ENCODE measurements at places on chromosomes 5 and 9. TPM values are rescaled to one million over a fixed set of nuclear protein-coding genes. Genes with fewer than 3 reads are reported as not detected.

DNA sequence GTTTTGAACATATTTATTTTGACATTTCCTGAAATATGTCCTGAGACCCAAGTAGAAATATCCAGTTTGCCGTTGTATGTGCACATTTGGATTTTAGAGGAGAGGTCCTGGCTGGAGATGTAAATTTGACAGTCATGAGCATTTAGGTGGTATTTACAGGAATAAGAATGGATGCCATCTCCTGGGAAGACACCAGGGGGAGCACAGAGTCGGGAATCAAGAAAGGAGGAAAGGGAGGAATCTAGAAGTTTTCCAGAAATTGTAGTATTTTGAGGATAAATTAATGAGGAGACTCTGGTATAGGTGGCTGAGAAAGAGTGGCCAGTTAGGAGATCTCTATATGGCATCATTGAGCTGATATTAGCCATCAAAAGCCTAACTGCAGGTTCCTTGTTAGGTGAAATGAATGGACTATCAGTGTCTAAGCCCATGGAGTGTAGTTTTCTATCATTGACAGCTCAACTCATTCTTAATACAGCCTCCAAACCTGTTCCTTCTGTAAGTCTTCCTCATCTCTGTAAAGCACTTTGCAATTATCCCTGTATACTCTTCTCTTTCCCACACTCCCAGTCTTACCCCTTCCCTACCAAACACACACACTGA, 7.2 kb downstream of the GAPT start:
- peak; percentile 45 for DNase-seq

Gene BNC2
- total RNA-seq, result 19.3 TPM

DNA sequence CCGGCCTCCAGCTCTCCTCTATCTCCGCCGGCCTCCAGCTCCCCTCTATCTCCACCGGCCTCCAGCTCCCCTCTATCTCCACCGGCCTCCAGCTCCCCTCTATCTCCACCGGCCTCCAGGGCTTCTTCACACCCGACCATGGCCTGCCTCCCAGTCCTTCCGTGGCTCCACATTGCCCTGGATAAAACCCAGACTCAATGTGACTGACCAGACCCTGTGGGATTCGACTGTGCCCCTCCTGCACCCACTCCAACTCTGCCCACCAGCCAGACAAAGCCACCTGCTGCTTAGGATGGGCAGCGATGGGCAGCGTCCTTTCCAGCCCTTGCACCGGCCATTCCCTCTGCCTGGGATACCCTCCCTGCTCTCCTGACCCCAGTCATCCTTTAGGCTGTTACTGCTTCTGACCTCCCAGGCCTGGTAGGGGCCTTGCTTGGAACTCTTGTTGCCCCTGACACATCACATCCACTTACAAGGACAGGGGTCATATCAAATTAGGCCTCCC, 30.5 kb upstream of the RXRA start:
- DNase-seq, result no peak

GRCh38 chr5:147985608-147986007, 78.2 kb upstream of the SPINK5 start:
- peak; percentile 11 for DNase-seq

DNA sequence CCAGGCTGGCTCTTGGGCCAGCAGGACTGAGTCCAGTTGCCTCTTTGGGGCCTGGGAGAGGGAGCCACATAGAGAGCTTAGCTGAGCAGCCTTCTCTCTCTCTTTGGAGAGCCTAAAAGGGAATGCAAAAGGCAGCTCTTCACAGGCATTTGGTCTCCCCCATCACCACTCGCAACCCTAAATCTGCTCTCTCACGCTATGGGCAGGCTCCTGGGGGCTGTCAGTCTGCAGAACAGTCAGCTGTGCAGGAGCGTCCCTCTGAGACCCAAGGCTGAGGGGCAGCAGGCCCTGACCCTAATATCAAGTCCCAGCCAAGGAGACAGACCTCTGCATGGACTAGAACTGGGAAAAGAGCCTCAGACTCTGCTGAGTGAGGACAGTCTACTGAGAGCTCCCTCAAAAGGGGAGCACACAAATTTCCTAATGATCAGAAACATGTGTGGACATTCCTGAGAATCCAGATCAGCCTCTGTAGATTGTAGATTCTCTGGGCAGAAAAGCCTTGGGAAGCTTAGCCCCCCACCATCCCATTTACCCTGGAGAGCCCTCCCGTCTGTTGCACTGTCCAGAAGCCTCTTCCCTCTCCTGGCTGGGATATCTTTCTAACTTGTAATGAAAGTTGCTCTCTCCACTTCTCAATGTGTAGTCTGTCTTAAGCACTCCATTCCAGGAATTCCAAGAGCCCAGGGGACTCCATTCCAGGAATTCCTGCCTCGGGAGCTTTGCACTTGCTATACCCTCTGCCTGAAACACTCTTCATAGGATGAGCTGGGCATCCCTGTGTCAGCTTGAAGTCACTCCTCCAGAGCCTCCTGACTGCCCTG, 79.4 kb downstream of the FAM114A2 start:
- no peak for DNase-seq

GRCh38 chr5:107496466-107496865, 174.3 kb downstream of the EFNA5 start:
- DNase-seq, result no peak

DNA sequence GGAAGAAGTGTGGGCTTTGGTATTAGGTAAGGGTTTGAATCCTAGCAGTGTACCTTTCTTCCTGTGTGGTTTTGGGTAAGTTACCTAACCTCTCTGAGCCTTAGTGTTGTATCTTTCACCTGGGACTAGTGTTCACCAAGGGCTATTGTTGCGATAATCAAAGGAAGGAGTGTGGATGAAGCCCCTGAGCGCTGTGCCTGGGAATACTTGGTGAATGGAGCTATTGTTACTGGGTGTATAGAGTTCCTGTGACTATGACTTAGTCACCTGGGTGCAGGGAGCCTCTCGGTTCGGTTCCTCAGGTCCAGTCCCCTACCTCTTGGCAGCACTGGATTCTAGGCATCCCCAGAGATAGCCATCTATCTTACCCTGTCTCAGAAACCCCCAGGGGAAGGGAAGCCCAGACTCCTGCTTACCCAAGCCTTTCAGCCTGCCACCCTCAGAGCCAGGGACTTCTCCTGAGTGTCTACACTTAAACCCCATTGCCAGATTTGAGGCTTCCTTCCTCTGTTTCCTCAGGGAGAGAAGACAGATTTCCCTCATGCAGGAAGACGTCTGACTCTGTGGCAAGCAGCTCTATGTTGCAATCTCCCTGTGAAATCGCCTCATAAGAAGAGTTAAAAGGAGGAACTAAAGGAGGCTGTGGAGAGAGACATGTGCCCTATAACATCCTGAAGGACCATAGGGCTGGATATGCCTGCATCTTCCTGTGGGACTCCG, 181.0 kb upstream of the PITX1 start:
- DNase-seq, result peak; percentile 67

DNA sequence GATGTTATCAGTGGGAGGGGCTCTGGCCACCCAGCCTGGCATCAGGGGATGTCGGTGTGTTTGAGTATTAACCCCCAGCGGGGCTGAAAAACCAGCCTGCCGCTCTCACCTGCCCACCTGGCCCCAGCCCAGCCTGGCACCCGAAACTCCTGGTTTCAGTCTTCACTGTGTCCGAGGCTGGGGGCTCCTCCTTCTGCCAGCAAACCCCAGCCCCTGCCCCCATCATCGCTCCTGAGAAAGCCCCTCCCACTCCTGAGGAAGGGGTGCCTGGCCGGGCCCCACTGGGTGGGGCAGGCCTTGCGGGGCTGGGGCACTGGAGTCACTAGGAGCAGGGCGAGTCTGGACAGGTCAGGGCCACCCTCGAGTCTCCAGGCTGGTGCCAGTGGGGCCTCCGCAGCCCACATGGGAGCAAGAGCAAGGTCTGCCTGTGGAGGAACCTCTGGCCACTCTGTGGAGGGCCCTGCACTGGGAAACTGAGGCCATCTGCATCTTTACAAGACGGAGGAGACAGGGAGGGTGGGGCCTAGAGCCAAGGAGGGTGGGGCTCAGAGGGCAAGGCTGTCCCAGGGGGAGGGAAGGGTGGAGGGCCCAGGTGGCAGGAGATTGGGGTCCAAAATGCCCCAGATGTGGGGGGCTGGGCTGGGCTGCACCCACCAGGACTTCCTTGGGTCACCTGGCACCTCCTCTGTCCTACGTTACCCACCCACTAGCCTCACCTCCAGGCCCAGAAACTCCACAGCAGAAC, 51.5 kb upstream of the NOTCH1 start:
- DNase-seq, result no peak

GRCh38 chr5:77645158-77645994, 6.9 kb upstream of the OTP start:
- no peak for DNase-seq

Gene PCDHB6
- 1.9 TPM for total RNA-seq

Data from umbilical cord (tissue), 2 donors.